ENCODE measurements at places on chromosomes 7 and 10.
A peak's percentile ranks its signal among the peaks of the same experiment; 100 is the strongest.

- no peak for DNase-seq
These were observed 18.4 kb downstream of the GNA12 start for GRCh38 chr7:2825559-2826227.

DNA sequence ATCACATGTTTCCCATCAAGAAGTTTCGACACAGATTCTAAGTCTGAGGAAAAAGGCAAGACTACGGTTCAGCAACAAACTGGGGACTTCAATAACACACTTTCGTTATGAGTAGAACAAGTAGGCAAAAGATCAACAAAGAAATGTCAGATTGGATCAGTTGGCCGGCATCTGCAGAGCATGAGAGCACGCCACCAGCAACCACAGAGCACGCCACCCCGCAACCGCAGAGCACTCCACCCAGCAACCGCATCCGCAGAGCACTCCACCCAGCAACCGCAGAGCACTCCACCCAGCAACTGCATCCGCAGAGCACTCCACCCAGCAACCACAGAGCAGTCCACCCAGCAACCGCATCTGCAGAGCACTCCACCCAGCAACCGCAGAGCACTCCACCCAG is 89.7 kb upstream of the FAM20C start:
- DNase-seq = no peak

- no peak for DNase-seq
These were observed 313.1 kb upstream of the ZNF32 start for GRCh38 chr10:43961523-43962345.

DNA sequence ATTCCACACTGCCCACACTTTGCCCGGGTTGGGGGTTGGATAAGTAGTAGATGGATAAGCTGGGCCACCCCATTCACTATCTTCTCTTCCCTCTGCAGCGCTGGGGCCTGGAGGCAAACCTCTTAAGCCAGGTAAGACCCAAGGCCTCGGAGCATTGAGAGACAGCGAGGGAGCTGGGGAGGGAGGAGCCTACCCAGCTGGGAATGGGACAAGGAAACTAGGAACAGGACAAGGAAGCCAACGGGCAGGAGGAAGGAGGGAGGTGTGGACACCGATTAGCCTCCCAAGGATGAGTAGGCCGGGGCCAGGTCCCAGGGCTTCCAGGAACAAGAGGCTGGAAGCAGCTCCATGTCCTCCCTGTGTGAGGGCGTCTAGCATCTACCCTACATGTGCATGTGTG is 9.6 kb downstream of the ELN start:
- no peak for DNase-seq

- peak; percentile 26 for DNase-seq
These were observed 20.9 kb downstream of the CD36 start for GRCh38 chr7:80659120-80660055.

DNA sequence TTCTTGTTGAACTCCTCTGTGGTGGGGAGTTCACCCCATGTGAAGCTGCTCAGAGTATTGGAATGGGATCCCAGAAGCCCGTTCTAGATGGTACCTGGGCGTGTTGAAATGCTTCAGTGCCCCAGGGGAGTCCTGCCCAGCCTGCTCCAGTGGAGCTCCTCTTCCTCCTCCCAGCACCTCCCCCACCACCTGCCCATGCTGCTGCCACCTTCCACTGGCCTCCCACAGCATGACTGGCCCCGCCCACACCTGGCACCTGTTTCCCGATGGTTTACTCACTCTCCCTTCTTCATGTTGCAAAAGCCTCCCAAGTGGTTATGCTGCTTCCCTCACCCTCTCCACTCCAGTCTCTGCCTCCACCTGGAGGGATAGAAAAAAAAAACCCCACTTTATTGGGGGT is 32.2 kb upstream of the PCBD1 start:
- DNase-seq = no peak

DNA sequence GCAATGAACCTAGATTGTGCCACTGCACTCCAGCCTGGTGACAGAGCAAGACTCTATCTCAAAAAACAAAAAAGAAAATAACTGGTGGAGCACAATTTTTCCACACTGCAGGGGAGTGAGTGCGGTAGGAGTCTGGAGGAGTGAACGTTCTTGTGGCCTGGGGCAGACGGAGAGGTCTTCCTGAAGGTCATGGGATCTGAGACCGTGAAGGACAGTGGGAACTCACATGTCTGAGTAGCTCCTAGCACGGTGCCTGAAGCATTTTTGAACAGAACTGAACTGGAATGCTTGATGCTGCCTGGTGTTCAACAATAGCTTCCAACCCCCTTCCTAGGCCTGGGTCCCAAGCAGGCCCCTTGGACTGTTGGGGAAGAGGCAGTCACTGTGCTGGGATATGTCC is 84.3 kb upstream of the PODXL start:
- no peak for DNase-seq

DNA sequence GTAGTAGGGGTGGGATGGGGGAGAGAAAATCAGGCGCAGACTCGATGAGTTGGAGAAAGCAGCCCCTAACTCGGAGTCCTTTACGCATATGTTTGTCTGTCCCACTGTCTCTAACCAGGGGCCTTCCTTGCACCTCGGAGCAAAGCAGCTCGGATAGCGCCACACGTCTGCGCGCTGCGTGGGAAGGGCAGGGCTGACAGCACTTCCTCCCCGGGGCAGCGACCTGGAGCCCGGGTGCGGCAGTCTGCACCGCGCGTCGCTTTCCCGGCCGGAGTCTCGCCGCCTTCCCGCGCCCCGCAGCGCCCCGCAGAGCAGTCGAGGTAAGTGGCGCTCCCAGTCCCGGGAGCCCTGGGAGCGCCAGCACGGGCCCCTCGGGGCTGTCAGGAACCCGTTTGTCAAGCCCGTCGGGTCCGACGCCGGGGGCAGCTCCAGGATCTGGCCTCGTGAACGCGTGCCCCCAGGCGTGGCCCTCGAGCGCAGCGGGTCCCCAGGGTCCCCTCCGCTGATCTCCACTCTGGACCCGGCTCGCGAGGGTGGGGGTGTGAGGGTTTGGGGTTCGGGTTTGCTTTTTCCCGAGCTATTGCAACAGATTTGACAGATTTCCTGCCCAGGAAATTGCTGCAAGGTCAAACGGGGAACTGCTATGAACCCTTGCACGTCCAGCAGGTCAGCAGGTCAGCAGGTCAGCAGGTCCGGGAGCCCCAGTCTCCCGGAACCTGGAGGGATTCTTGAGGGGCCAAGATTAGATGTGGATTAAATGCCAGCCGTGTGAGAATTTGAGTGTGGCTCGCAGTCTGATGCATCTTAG is 597 bp downstream of the APBB1IP start:
- DNase-seq = no peak

DNA sequence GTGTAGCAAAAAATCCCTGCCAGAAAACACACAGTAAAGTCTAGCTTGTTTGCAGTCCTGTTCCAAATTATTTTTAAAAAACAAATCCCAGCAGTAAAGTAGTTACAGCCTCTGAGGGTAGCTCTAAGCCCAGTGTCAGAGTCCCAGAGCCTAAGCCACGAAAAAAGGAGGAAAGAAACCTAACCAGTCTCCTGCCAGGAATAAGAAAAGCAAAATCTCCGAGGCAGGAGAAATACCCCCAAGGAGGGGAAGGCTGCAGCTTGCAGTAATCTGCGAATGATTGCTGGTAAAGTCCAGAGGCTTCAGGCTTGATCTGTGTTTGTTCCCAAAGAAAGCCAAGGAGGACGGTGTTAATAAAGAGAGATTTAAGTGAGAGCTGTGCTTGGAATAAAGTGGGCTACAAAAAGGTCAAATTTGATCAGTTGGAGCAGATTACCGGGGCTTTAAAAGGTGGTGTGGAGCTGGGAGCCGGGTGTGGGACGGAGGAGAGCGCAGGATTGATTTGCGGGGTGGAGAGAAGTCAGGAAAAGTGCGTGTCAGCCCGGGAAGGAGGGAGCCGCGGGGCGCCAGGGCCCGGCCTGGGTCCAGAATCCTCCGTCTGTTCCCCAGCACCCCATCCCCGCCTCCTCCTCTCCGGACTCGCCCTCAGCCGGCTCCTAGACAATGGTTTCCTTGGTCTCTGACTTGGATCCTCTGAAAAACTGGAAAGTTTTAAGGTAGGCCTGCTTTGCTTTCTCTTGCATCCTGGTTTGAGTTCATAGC is 219.4 kb upstream of the CELF2 start:
- no peak for DNase-seq

DNA sequence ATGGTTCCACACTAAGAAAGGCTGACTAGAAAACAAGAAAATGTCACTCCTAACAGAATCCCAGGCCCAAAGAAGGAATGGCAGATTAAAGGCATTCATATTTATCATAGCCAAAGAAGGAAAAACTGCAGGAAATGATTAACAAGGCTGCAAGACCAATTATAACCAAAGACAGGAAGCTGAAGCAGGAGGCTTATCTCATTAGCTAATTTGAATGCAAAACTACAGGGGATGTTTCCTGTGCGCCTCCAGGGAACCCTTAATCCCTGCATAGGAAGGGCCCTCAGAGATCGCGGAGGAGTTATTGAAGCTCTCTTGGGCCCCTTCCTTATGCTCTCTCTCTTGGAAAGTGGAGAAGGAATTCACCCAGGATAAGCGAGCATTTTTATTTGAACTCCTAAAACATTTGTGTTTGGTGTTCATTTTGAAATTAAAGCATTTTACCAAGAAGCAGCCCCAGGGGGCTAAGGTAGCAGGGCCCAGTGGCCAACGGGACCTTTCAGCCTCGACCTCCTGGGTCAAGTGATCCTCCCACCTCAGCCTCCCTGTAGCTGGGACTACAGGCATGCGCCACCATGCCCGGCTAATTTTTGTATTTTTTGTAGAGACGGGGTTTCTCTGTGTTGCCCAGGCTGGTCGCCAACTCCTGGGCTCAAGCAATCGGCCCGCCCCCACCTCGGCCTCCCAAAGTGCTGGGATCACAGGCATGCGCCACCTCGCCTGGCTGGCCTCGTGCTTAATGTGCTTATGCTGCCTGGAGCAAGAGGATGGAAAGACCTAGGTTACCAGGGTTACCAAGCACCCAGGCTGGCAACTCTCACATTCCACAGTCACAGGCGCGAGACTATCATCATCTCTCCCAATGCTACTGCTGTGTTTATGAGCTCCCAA is 24.1 kb upstream of the PROSER2 start:
- DNase-seq = no peak

GRCh38 chr10:5400468-5401240 is 4.0 kb downstream of the TUBAL3 start:
- DNase-seq = no peak

DNA sequence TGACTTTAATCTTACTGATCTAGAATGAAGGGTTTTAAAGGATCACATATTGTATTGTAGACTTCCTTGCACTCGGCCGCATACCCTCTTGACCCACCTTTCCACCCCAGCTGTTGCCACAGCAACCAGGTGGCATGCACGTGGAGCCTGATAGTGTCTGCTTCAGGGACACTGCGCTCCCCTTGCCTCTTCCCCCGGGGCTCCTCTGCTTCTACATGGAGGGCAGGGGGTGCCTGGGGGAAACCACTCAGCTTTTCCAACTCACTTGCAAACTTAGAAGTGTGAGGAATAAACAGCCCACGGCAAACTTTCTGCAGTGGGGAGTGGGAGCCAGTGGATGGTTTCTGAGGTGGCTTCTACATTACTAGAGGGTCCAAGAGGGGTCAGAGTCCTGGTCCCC is 458.6 kb downstream of the PLXNA4 start:
- no peak for DNase-seq

DNA sequence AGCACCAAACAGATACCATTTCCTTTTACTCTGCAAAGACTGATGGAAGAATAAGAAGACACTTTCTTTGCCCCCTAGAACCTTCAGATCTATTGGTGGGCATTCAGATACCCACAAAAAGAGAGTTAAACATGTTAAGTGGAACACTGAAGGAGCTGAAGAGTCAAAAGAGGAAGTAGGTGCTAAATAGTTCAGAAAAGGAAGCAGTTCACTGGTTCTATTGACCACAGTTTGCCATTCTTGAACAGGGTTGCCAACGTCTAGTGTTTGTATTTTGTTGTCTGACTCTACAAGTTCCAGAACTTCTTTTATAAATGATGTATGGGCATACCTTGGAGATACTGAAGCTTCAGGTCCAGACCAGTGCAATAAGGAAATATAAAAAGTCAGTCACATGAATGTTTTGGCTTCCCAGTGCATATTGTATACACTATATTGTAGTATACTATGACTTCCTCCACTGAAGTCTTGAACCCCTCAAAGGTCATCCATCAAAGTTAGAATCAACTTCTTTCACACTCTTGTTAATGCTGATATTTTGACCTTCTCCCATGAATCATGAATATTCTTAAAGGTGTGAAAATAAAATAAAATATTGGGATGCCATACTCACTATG is 47.5 kb upstream of the AGR3 start:
- no peak for DNase-seq

DNA sequence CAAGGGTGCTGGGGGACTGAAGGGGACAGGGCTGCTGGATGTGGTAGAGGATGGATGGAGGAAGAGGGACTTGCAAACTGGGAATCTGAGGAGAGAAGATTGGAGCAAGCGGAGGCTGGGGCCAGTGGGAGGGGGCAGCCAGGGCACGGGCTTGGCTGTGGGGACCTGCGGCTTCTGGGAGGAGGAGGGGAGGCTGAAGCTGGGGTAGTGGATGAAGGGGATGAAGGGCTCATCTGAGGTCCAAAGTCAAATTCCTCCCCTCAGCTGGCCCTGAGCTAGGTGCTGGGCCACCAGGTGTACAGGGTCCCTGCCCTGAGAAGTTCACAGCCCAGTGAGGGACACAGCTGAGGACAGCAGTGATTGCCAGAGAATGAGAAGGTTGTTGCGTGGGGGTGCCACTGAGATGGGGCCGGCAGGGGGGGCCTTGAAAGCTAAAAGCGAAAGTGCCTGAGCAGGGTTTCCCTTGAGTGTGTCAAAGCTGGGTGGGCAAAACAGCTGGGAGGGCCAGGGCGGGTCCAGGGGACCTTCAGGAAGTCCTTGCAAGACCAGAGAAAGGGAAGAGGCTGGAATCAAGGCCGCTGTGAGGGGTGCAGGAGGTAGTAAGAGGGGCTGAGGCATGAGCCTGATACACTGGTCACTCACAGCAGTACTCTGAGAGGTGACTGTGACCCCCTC is 75.2 kb downstream of the MYL10 start:
- no peak for DNase-seq

DNA sequence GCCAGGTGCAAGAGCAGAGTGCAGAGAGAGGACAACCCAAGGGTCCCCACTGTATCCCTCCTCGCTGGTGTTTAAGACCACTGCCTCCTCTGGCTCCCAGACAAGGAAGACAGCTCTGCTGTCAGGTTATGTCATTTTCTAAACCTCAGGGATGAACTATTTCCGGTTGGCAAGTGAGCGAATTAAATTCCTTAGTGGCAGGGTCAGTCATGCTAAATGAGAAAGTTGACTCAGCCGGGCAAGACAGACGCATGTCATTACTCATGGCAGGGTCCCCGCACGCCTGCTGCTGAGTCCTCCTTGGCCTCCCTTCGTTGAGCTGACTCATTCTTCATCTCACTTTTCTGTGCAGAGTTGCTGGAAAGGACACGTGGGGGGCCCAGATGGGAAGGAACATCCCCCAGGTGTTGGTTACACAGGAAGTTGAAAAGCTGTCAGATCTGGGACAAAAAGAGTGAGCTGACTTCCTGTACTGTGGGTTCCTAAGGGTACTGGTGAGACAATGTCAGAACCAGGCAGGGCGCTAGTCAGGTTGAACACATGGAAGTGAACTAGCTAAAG is 47.1 kb upstream of the UCN3 start:
- DNase-seq = peak; percentile 21
